ENCODE measurements at places on chromosomes 5 and 9. TPM values are rescaled to one million over a fixed set of nuclear protein-coding genes. Genes with fewer than 3 reads are reported as not detected.

PAPPA gene
- 30.6 TPM for total RNA-seq

SHLD3 gene
- 2.8 TPM for total RNA-seq

GGTA1 gene
- not detected for total RNA-seq

LCN9 gene
- total RNA-seq = not detected

SPINK13 gene
- total RNA-seq = 0.27 TPM

GIN1 gene
- total RNA-seq = 5.2 TPM

Measured in A549 treated with Mapracorat at 1 μM for 4 hours (cell line).